Psoas muscle (tissue), 8 donors: ENCODE measurements at places on chromosomes 11 and 22. TPM values are rescaled to one million over a fixed set of nuclear protein-coding genes. Genes with fewer than 3 reads are reported as not detected.

- DNase-seq = no peak
These were observed 59.7 kb downstream of the NARS2 start for GRCh38 chr11:78514922-78515502.

DNA sequence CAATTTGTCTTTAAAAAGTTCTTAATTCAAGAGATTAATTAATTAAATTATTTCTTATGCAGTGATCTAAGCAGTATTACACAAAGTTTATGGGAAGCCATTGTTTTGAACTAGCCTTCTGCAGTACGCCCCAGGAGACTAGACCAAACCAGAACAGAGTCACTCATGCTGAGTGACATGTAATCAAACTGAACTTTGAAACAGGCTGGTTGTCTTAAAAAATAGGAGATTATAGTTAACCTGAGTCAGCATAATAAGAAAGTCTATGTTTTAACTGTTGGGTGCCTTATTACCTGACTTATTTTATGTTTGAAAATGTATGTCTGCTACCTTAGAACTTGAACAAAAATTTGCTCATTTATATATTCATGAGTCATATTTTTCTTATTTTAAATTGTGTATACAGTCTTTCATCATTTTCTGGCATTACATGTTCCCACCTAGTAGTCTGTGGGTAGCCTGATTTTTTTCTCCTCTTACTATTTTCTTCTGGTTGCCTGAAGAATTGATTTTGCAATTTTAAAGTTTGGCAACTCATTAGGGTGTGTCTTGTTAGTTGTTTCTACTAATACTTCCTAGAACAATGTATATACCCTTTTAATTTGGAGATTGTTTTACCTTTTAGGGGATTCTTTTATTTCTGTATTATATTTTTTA, 161.4 kb downstream of the AASDHPPT start:
- no peak for DNase-seq

DNA sequence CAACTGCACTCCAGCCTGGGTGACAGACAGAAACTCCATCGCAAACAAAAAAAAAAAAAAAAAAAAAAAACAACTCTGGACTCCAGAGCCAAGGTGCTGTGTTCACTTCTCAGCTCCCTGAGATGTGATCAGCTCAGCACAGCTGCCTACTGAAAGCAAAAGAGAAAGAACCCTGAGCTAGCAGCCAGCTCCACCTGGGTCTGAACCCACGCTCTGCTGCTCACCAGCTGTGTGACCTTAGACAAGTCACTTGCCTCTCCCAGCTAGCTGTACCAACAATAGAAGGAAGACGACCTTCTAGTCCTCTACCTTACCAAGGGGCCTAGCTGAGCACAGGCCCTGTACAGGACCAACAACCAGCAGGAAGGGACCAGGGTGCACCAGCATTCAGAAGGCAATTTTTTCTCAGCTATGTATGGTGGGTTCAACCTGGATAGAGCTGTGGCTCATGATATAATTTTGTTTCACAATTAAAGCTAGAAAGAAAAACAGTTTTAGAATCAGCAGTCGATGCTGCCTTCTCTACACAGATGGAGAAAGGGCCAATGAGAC, 3.8 kb downstream of the DGCR2 start:
- DNase-seq = no peak

DNA sequence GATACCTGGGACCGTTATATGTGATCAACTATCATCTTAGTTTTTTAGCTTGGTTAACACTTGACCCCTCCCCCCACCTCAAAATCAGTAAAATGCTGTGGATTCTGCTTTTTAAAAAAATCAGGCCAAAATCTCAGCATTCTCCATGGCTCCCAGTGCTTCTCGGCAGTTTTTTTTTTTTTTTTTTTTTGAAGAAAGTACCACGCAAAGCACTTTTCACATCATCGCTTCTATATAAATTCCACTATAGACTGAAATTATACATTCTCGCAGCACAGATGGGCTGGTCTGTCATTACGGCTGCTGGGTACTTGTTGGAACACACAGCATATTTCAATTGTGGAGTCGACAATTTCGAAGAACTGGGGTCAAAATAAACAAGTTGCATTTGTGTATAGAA, 67.7 kb upstream of the PPARA start:
- DNase-seq = no peak

Gene CNIH2
- total RNA-seq = not detected
